ENCODE measurements at places on chromosomes 11 and 22. TPM values are rescaled to one million over a fixed set of nuclear protein-coding genes. Genes with fewer than 3 reads are reported as not detected.

KRTAP5-9 gene
- not detected for total RNA-seq

P2RY6 gene
- 0.21 TPM for total RNA-seq

FJX1 gene
- 44.0 TPM for total RNA-seq

MB gene
- not detected for total RNA-seq

CCDC34 gene
- 6.7 TPM for total RNA-seq

C11orf86 gene
- not detected for total RNA-seq

CDC42BPG gene
- total RNA-seq = 0.29 TPM

RBMXL2 gene
- 0.11 TPM for total RNA-seq

ARHGAP20 gene
- total RNA-seq = 0.11 TPM

PTGDR2 gene
- 0.32 TPM for total RNA-seq

NCAM1 gene
- 1.4 TPM for total RNA-seq

RCOR2 gene
- total RNA-seq = 0.61 TPM

OR5T3 gene
- total RNA-seq = not detected

RTN4R gene
- total RNA-seq = 1.9 TPM

KDM4E gene
- not detected for total RNA-seq

BTG4 gene
- total RNA-seq = not detected

CTSF gene
- total RNA-seq = 40.9 TPM

KDM4D gene
- total RNA-seq = 1.6 TPM

APLNR gene
- total RNA-seq = not detected

CNTN5 gene
- total RNA-seq = 3.6 TPM

OR52A1 gene
- total RNA-seq = not detected

LYVE1 gene
- not detected for total RNA-seq
